ENCODE measurements at places on chromosomes 7 and 10.

- no peak for DNase-seq
Observed at GRCh38 chr10:55466806-55467504, 665.9 kb upstream of the PCDH15 start.

DNA sequence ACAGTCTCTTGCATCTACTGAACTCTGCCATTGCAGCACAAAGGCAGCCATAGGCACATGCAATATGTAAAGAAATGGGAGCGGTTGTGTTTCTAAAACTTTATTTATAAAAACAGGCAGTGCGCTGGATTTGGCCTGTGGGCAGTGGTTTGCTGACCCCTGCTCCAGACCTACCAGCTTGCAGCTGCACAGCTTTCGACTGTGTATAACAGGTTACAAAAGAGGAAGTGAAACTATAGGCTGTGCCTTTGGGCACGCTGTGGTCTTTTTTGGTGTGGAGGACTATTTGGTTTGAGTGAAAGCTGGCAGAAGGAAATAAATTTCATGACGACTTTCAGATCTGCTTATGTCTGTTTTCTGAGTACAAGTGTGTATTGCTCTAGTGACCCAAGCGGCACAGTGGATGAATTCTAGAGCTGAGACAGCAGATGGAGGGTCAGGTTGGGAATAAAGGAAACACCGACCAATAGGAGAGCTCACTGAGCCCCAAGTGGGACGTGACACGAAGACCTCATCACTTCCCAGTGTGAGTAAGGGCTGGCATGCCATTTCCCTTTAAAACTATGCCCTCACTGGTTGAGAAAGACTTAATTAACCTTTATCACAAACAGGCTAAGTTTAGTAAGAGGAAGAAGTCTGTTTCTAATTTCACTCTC, 152.7 kb downstream of the ANK3 start:
- no peak for DNase-seq

GRCh38 chr7:4235596-4235995, 446.5 kb upstream of the FOXK1 start:
- no peak for DNase-seq

DNA sequence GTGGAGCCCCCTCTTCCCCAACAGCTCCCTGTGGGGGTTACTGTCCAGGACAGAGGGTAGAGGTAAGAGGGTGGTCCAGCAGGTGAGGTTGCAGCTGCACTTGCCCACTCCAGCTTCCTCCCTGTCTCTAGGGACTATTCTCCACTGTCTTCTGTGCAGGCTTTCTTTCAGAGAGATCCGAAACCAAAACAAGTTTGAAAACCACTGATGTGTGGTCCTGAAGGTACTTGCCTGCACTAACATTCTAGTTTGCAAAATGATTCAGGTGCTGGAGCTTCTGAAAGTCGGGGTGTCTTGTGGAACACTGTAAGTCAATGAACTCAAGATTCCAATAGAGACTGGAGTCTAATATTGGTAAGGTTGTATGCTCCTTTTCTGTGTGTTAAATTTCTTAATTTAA, 63.1 kb downstream of the BLNK start:
- no peak for DNase-seq

GRCh38 chr7:27430105-27430504, 187.5 kb downstream of the EVX1 start:
- DNase-seq, result no peak

DNA sequence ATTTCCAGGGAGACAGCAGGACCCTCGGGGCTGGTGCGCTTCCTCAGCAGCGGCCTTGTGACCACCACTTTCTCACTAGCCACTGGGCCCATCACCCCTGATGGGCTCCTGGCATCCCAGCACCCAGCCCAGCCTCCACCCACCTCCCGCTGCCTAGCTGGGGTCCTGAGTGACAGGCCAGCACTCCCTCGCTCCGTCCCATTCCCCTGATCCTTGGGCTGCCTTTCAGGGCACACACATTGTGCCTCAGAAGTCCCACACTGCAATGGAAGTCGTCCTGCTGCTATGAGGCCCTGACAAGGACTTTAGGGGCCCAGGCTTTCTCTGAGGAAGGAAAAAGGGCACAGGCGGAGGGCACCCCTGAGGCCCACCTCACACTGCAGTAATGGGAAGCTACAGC, 12.4 kb downstream of the CAMK2B start:
- DNase-seq, result no peak

GRCh38 chr10:94049911-94050310, 56.2 kb downstream of the PLCE1 start:
- DNase-seq, result no peak

DNA sequence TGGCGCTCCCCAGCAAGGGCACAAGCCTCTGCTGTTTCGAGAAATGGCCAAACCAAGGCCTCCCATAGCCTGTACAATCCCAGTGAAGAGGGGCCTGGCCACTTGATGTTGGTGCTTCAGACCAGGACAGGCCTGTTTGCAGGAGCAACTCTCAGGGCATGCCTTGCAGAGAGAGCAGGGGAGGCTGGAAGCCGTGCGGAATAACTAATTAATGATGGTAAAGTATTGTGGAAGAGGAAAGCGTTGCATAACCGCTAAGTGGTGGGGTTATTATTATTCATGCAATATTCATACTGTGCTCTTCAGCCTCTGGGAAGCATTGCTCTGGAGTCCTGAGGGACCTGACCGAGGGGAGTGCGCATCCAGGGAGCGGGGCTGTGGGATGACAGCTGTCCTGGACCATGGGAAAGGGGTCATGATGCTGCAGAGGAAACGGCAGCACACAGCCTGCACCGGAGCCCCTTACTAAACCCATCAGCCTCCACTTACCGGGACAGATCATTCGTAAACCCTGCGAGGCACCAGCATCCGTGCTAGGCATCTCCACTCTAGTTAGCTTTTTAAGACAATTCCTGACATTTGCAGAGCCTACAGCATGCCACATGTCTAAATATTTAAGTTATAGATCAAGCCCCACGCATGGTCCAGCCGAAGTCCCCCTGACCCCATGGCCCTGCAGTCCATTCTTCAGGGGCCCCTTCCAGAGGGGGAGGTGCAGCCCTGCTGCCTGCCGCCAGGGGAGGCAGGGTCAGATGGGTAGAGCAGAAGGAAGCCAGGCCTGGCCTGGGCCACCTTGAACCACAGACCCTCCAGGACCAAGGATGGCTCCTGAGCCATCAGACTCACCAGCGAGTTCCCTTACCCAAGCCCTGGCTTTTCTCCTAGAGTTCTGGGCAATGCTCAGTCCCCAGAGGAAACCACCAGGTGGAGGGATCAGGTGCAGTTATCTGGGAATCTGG, 11.6 kb downstream of the TMEM273 start:
- peak; percentile 60 for DNase-seq

All from glutamatergic neuron (in vitro differentiated cells).